Aorta (tissue), 5 donors: ENCODE measurements at places on chromosomes 2 and 18. TPM values are rescaled to one million over a fixed set of nuclear protein-coding genes. Genes with fewer than 3 reads are reported as not detected.

GRCh38 chr2:212721026-212721451 is 182.4 kb upstream of the ERBB4 start:
- peak; percentile 73 for DNase-seq
- no peaks in the 10 kb centered on the region for H3K4me1 ChIP-seq
- H3K27ac ChIP-seq, result no peak overlapping the region
- no peaks in the 10 kb centered on the region for H3K27me3 ChIP-seq
- no peaks in the 10 kb centered on the region for H3K36me3 ChIP-seq

DNA sequence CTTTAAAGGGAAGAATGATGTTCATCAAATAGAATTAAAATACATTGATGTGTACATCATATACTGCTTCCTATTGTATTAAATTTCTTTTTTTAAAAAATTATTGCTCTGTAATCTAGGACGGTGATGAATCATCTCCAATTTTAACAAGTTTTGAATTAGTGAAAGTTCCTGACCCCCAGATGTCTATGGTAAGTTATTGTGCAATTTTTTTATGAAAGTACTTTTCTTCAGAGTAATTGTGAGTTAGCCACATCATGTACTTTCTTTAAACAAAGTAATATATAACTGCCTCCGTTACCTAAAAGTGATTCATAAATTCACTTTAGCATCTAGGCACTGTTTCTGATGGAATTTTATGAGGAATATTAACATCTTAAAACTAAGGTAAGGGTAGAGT is 38.1 kb downstream of the PIK3C3 start:
- H3K4me1 ChIP-seq, result no peaks in the 10 kb centered on the region
- DNase-seq, result no peak
- H3K4me3 ChIP-seq, result no peak overlapping the region
- no peak overlapping the region for H3K27ac ChIP-seq
- H3K36me3 ChIP-seq, result peaks cover 3% of the 10 kb centered on the region

GRCh38 chr2:239753401-239753837 is 271.7 kb downstream of the NDUFA10 start:
- no peaks in the 10 kb centered on the region for H3K4me1 ChIP-seq
- H3K36me3 ChIP-seq, result no peaks in the 10 kb centered on the region
- H3K27me3 ChIP-seq, result no peaks in the 10 kb centered on the region

The FAM124B gene
- 2.4 TPM for total RNA-seq

DNA sequence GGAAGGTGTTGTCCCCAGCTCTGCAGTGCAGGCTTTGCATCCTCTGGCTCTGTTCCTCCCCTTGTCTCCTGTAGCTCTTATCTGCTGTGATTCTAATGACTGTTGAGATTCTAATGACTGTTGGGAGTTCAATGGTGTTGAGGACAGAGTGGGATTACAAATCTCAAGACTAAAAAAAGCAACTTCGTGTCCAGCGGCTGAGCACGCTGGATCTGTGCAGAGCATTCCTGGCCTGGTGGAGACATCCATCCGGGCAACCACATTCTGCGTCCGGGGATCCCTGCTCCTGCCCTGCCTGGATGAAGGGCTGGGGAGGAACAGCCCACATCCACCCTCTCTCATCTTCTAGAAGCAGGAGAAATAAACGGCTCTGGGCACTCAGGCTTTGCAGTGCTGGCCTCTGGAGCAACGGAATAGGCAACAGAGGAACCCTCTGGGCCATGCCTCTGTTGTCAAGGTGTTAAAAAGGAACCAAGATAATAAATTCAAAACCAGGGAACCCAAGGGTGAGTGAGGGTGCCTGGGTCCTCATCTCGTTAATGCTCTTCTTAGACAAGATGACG is 106.7 kb upstream of the ASB18 start:
- no peak overlapping the region for H3K4me3 ChIP-seq
- no peaks in the 10 kb centered on the region for H3K4me1 ChIP-seq
- DNase-seq, result no peak
- H3K36me3 ChIP-seq, result no peaks in the 10 kb centered on the region
- no peak overlapping the region for H3K27ac ChIP-seq
- no peaks in the 10 kb centered on the region for H3K27me3 ChIP-seq

GRCh38 chr2:178057179-178057680 is 15.3 kb downstream of the PDE11A start:
- no peaks in the 10 kb centered on the region for H3K4me1 ChIP-seq
- DNase-seq, result no peak
- H3K36me3 ChIP-seq, result no peaks in the 10 kb centered on the region
- no peak overlapping the region for H3K4me3 ChIP-seq

The ZNG1B gene
- total RNA-seq, result 35.3 TPM

DNA sequence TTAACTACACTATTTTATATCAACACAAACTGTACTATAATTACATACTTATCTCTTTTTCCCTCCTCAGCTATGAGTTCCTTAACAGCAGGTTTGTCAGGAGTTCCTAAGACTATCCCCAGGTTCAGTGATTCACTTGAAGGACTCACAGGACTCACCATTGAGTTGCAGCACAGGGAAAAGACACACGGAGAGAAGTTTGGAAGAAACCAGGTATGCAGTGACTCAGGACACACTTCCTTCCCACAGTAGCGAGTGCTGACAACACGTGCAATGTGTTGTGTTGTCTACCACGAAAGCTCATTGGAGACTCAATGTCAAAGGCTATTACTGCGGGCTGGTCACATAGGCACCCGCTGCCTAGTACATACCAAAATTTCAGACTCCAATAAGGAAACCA is 32.0 kb downstream of the MGAT4A start:
- H3K27ac ChIP-seq, result no peak overlapping the region
- no peak overlapping the region for H3K4me3 ChIP-seq
- DNase-seq, result no peak
- no peaks in the 10 kb centered on the region for H3K4me1 ChIP-seq
- no peaks in the 10 kb centered on the region for H3K36me3 ChIP-seq
- H3K27me3 ChIP-seq, result no peaks in the 10 kb centered on the region

DNA sequence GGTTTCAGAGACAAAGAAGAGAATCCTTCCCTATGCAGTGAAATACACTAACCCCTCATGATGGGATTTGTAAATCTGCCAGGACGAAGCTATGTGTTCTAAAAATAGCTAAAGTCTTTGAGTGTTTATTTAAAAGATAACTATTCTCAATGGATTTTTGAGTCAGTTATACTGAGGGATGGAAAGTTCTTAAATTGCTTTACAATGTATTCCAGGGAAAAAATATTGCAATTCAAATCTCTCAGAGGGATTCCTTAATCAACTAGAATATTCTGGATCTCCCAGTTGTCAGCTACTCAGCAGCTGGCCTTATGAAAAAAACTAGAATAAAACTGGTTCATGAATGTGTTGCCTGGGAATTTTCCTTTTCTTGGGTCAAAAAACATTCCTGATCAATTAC is 312.4 kb downstream of the PLCL1 start:
- H3K27ac ChIP-seq, result no peak overlapping the region
- peaks cover 3% of the 10 kb centered on the region for H3K4me1 ChIP-seq
- no peak for DNase-seq
- H3K4me3 ChIP-seq, result no peak overlapping the region
- no peaks in the 10 kb centered on the region for H3K27me3 ChIP-seq

The AP1S3 gene
- total RNA-seq, result 0.91 TPM

The TEKT4 gene
- not detected for total RNA-seq

DNA sequence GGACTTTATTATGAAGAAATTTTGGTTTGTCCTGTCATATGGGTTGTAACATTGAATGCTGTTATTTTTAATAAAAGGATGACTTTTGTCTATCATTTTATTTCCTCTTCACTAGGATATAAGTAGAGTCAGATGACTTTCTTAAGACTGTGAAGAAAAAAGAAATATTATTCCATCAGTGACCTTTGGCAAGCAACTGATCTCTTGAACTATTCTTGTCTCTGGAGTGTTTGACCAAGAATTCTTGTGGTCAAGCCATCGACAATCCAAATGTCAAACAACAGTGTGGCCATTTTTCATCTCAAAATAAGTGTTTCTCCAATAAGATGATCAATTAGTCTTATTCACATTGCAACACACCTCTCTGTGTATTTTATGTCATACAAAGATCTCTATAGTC is 24.9 kb downstream of the HOXD1 start:
- no peaks in the 10 kb centered on the region for H3K4me1 ChIP-seq
- H3K27me3 ChIP-seq, result no peaks in the 10 kb centered on the region
- no peaks in the 10 kb centered on the region for H3K36me3 ChIP-seq

GRCh38 chr2:177275040-177275742 is 10.7 kb upstream of the NFE2L2 start:
- H3K27ac ChIP-seq, result peak overlapping the region; percentile 30
- no peak for DNase-seq
- H3K4me1 ChIP-seq, result peaks cover 3% of the 10 kb centered on the region
- H3K27me3 ChIP-seq, result no peaks in the 10 kb centered on the region
- no peaks in the 10 kb centered on the region for H3K36me3 ChIP-seq

- H3K27me3 ChIP-seq, result no peaks in the 10 kb centered on the region
- DNase-seq, result no peak
- no peak overlapping the region for H3K4me3 ChIP-seq
- H3K4me1 ChIP-seq, result no peaks in the 10 kb centered on the region
- no peaks in the 10 kb centered on the region for H3K36me3 ChIP-seq
- no peak overlapping the region for H3K27ac ChIP-seq
Measured at GRCh38 chr2:219111375-219112061, 49.1 kb downstream of the NHEJ1 start.

GRCh38 chr2:152406836-152407161 is 71.8 kb downstream of the FMNL2 start:
- no peaks in the 10 kb centered on the region for H3K36me3 ChIP-seq
- DNase-seq, result no peak
- H3K4me1 ChIP-seq, result peaks cover 22% of the 10 kb centered on the region
- no peaks in the 10 kb centered on the region for H3K27me3 ChIP-seq

- no peaks in the 10 kb centered on the region for H3K36me3 ChIP-seq
- H3K4me3 ChIP-seq, result no peak overlapping the region
- no peak overlapping the region for H3K27ac ChIP-seq
- DNase-seq, result no peak
- H3K27me3 ChIP-seq, result no peaks in the 10 kb centered on the region
Measured at GRCh38 chr18:49249521-49249920, 210.9 kb downstream of the DYM start.

The ASB3 gene
- 26.7 TPM for total RNA-seq

DNA sequence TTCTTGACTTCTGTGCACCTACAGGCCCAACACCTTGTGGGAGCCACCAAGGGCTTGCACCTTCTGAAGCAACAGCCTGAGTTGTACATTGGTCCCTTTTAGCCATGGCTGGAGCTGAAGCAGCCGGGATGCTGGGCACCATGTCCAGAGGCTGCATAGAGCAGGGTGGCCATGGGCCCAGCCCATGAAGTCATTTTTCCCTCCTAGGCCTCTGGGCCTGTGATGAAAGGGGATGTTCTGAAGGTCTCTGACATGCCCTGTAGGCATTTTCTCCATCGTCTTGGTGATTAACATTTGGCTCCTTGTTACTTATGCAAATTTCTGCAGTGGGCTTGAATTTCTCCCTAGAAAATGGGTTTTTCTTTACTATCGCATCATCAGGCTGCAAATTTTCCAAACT is 83.1 kb upstream of the ACVR1 start:
- no peaks in the 10 kb centered on the region for H3K27me3 ChIP-seq
- no peaks in the 10 kb centered on the region for H3K36me3 ChIP-seq
- no peak overlapping the region for H3K4me3 ChIP-seq
- H3K4me1 ChIP-seq, result no peaks in the 10 kb centered on the region
- no peak for DNase-seq

The SLC19A3 gene
- total RNA-seq, result 2.8 TPM

The PHOSPHO2 gene
- total RNA-seq, result 4.3 TPM

- H3K27me3 ChIP-seq, result no peaks in the 10 kb centered on the region
- no peaks in the 10 kb centered on the region for H3K4me1 ChIP-seq
- H3K36me3 ChIP-seq, result no peaks in the 10 kb centered on the region
- DNase-seq, result no peak
- no peak overlapping the region for H3K27ac ChIP-seq
- no peak overlapping the region for H3K4me3 ChIP-seq
Measured at GRCh38 chr2:64941143-64941542, 48.1 kb upstream of the SLC1A4 start.

DNA sequence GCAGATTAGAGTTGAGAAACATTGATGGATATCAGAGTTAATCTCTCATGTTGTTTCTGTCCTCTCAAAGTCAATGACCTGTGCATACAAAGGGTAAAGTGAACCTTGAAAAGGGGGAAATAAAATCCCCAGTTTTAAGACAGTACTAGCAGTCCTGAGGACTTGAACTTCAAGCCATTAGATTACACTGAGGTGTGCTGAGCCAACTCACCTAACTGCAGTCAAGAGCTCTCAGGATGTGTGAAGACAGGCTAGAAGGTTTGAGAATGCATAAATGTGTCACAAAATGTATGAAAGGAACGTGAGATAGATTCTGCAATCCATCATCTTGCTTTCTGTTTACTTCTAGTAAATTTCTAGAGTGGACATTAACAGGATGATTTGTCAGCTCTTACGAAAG is 35.5 kb downstream of the DOCK10 start:
- no peak for DNase-seq
- H3K4me3 ChIP-seq, result no peak overlapping the region
- H3K27me3 ChIP-seq, result no peaks in the 10 kb centered on the region
- no peak overlapping the region for H3K27ac ChIP-seq
- H3K4me1 ChIP-seq, result no peaks in the 10 kb centered on the region
- H3K36me3 ChIP-seq, result no peaks in the 10 kb centered on the region

DNA sequence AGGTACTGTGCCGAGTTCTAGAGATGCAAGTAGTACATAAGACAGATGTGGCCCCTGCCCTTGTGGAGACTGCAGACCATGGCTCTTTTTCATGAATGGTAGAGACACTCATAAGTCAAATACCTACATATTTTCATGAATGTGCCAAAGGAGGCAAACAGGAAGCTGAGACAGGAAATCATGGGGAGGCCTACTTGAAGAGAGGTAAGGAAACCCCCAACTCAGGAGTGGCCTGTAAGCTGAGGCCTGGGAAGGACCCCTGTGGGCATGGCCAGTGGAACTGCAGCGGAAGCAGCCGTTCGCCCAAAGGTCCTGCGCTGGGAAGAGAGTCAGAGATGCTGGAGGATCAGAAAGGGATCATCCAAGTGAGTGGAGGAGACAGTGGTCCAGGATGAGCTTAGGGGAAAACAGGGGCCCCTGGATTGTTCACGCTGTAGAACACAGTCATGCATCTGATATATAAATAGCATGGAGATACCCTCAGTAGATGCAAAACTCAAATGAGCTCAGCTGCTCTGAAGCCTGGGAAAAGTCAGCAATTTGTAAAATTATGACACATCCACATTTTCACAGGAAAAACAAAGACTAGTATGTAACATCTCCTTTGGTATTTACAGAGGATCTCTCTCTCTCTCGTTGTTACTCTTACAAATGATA is 228.9 kb downstream of the NEDD4L start:
- H3K36me3 ChIP-seq, result no peaks in the 10 kb centered on the region
- H3K4me3 ChIP-seq, result no peak overlapping the region
- H3K4me1 ChIP-seq, result no peaks in the 10 kb centered on the region
- no peak for DNase-seq
- H3K27ac ChIP-seq, result no peak overlapping the region

DNA sequence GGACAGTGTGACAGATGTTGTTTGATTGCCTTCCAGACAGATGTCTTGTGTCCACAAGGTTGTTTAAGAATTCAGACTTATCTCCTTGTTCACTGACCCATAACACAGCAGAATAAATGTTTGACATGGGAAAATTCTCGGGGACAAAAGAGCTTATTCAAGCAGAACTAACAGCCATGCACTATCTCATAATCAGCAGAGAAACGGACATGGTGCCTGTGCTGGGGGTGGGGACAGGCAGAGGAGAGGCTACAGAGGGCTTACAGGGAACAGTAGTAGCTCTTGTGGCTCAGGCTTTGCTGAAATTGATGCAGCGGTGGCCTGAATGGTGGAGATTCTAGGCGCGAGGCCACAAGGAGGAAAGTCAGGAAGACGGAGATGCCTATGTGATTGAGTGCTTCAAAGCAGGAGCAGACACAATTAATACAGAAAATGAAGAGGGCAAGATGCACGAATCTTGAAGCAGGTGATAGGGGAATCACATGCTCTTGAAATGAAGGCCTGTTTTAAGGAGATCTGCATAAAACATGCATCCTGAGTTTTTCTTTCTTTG is 62.0 kb upstream of the CAB39 start:
- no peak for DNase-seq
- no peak overlapping the region for H3K4me3 ChIP-seq
- H3K27me3 ChIP-seq, result no peaks in the 10 kb centered on the region
- no peak overlapping the region for H3K27ac ChIP-seq
- H3K4me1 ChIP-seq, result no peaks in the 10 kb centered on the region
- H3K36me3 ChIP-seq, result no peaks in the 10 kb centered on the region
